ENCODE measurements at places on chromosomes 12 and 14.
A peak's percentile ranks its signal among the peaks of the same experiment; 100 is the strongest.

DNA sequence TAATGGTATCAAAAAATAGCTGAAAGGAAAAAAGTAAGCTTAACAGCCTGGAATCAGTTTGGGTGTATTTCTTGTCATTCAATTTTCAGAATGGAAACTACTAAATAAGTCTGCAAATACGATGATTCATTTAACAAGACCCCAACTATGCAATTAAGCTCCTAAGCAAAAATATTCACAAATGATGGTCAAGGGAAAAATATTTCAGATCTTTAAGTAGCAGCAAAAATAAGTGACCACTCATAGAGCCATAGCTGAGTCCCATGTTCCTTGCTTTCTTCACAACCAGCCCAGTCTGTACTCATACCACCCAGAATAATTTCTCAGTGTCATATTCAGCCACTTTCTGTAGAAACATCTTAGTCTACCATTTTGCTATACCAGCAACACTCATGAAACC, 185.4 kb downstream of the PPM1H start:
- DNase-seq: no peak

DNA sequence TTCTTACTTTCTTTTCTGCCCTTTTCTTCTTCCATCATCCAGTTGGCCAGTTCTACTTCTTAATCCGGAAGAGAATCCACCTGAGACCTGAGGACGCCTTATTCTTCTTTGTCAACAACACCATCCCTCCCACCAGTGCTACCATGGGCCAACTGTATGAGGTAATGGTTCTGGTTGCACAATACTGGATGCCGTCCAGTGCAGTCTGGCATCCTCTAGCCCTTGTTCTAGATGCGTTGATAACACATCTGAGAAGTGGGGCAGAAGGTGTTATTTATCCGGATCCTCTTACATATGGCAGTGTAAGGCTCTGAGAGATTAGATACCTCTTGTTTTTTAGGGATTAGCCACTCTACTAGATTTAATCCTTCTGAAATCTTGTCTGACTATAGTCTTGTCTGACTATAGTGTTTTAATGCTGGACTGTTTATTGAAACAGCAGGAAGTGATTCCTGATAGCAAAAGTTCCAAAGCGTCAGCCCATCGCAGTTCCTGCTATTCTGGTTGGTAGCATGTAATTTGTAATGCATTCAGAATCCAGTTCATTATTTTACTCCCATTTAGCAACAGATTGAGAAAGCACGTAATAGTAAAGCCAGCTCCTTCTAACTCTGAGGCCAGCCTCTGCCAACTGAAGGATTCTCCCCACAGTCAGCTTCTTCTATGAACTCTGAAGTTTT, 7.9 kb downstream of the GABARAPL1 start:
- no peak for DNase-seq

- no peak for DNase-seq
Measured at GRCh38 chr14:44414646-44415045, 92.4 kb downstream of the FSCB start.

- DNase-seq: no peak
Measured at GRCh38 chr12:132948146-132949066, 7.7 kb downstream of the ZNF605 start.

DNA sequence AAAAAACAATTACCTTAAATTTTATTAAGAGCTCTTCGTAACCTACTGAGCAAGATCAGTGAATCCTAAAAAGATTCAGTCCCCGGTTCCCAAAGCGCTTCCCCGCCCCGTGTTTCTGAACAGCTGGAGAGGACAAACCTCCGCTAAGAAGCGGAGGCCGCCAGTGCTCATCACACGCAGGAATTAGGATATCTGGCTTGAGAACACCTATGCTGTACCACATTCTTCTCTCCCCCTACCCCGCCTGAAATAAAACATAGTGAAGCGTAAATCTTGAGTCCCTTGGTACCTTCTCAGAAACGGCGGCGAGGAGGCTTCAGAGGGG, 774 bp upstream of the WDR20 start:
- DNase-seq: no peak

DNA sequence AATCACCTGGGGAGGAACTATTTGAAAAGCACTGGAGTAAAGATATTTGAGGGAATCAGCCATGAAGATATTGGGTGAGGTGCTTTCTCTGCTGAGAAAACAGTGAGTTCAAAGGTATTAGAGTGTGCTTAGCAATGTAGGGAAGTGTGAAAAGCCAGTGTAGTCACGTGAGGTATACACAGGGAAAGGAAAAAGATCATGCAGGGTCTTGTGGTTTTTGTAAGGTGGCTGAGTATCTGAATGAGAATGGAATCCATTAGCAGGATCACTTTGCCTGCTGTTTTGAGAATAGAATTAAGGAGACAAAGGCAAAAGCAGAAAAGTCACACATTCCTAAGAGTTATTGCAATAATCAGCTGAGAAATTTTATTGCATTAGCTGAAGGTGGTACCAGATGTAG, 193.0 kb downstream of the PIK3C2G start:
- no peak for DNase-seq

- peak; percentile 36 for DNase-seq
Measured at GRCh38 chr12:13661005-13661887, 320.2 kb downstream of the GRIN2B start.

DNA sequence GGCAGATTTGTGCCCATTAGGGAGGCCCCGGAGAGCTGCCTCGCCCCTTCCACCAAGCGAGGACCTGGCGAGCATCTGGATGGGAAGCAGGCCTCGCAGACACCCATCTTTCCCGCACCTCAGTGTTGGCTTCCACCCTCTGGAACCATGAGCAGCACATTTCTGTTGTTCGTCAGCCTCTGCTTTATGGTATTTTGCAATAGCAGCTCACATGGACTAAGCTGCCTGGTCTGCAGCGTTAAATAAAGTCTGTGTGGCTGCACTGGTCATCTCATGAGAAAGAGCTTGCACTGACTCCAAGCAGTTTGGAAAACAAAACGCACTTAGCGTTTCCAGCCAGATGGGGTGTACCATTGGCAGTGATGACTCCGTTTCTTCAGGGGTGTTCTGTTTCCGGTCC, 75.8 kb downstream of the GLT1D1 start:
- DNase-seq: no peak

- peak; percentile 79 for DNase-seq
Measured at GRCh38 chr12:9813821-9814798, 13.2 kb upstream of the KLRF1 start.

DNA sequence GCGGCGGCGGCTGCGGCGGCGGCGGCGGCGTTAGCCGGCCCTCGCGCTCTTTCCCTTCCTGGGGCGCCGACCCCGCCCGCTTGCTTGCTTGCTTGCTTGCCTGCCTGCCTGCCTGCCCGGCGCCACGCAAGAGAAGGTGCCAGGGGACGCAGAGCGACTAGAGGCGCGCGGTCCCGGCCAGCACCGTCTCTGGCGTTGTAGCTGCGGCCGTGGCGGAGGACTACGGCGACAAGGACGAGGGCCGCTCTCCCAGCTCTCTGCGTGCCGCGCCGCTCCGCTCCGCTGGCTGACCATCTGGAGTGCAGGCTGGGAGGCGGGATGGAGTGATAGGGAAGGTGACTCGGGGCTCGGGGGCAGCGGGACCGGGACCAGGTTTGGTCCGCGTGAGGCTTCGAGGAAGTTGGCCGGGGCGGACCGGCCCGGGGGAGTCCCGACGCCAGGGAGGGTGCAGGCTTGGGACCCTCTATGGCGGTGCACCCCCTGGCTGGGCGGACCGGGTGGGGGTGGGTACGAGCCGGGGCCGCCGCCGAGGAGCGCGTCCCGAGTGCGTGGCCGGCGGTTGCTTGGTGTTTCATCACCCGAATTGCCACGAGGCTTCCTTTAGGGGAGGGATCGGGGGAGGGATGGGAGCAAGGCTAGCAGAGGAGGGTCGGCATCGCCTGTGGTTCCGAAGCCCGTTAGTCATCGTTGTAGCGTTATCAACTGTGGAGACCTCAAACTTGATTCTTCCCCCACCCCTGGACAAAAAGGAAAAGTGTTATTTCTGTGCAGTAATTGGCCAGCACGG, 471 bp downstream of the XPOT start:
- peak; percentile 58 for DNase-seq

- DNase-seq: no peak
Measured at GRCh38 chr14:100866666-100867630, 36.6 kb downstream of the RTL1 start.

GRCh38 chr14:74579447-74580274, 32.4 kb downstream of the LTBP2 start:
- no peak for DNase-seq

DNA sequence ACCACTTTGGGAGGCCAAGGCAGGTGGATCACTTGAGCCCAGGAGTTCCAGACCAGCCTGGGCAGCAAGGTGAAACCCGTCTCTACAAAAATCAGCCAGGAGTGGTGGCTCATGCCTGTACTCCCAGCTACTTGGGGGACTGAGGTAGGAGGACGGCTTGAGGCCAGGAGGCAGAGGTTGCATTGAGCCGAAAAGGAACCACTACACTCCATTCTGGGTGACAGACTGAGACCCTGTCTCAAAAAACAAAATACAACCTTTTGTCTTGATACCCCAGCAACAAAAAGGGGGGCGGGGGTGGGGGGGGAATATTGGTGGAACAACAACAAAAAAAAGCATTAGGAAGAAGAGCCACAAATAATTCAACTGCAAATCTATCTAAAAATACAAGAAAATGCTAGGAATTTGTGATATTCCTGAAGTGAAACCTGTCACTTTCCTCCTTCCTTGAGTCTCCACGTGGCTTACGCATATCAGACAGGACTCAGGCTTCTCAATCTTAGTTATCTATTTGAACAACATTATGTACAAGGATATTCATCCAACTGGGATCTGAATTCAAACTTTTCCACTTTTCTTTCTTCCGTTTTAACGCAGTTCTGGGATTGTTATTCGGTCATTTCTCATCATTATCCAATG, 1.3 kb downstream of the R3HDM2 start:
- no peak for DNase-seq

Measured in MM.1S (cell line).